ENCODE measurements at places on chromosomes 4 and X. TPM values are rescaled to one million over a fixed set of nuclear protein-coding genes. Genes with fewer than 3 reads are reported as not detected.

The ARMCX1 gene
- total RNA-seq = 0.12 TPM

- no peak overlapping the region for H3K27ac ChIP-seq
- H3K27me3 ChIP-seq = no peaks in the 10 kb centered on the region
- H3K4me1 ChIP-seq = no peaks in the 10 kb centered on the region
- no peak for DNase-seq
- H3K36me3 ChIP-seq = no peaks in the 10 kb centered on the region
Observed at GRCh38 chr4:162699629-162700028, 467.1 kb downstream of the NAF1 start.

DNA sequence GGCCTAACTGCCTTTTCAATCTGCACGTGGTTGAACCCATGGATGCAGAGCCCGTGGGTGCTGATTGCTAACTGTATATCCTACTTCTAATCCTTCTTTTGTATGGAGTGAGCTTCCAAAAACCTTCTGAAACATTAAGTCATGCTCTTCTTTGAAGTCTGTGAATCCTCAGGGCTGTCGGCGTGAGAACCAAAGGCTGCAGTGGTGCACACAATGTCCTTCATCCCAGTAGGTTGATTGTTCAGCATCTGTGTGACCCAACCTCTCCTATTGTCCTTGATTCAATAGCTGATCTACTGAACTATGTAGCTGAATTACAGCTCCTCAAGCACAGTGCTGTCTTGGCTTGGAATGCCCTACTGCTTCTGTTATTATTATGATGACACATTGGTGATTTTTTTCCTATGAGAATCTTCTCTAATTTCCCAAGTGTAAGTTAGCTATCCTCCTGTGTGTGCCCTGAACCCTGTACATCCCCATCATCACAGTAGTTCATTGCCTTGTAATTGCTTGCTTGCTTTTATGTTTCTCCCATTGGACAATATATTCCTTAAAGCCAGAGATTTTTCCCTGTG lies 294.6 kb downstream of the TRIML1 start:
- H3K27ac ChIP-seq = no peak overlapping the region
- no peaks in the 10 kb centered on the region for H3K36me3 ChIP-seq
- no peaks in the 10 kb centered on the region for H3K4me1 ChIP-seq
- no peaks in the 10 kb centered on the region for H3K27me3 ChIP-seq
- no peak overlapping the region for H3K4me3 ChIP-seq
- no peak for DNase-seq

The IL2 gene
- total RNA-seq = 1.6 TPM

GRCh38 chrX:21968333-21968732 lies 27.8 kb downstream of the SMS start:
- peaks cover 9% of the 10 kb centered on the region for H3K36me3 ChIP-seq
- no peak for DNase-seq
- H3K4me3 ChIP-seq = no peak overlapping the region
- no peaks in the 10 kb centered on the region for H3K27me3 ChIP-seq

- H3K36me3 ChIP-seq = no peaks in the 10 kb centered on the region
- no peak overlapping the region for H3K4me3 ChIP-seq
- no peak for DNase-seq
- H3K27ac ChIP-seq = no peak overlapping the region
- H3K4me1 ChIP-seq = no peaks in the 10 kb centered on the region
- no peaks in the 10 kb centered on the region for H3K27me3 ChIP-seq
Observed at GRCh38 chrX:66914080-66914479, 275.2 kb upstream of the EDA2R start.

- H3K27ac ChIP-seq = peak overlapping the region; percentile 71
- H3K36me3 ChIP-seq = peaks cover 39% of the 10 kb centered on the region
- H3K4me3 ChIP-seq = peak overlapping the region; percentile 31
- H3K27me3 ChIP-seq = peaks cover 16% of the 10 kb centered on the region
- peak; percentile 47 for DNase-seq
Observed at GRCh38 chr4:15771216-15772058, 6.7 kb upstream of the CD38 start.

DNA sequence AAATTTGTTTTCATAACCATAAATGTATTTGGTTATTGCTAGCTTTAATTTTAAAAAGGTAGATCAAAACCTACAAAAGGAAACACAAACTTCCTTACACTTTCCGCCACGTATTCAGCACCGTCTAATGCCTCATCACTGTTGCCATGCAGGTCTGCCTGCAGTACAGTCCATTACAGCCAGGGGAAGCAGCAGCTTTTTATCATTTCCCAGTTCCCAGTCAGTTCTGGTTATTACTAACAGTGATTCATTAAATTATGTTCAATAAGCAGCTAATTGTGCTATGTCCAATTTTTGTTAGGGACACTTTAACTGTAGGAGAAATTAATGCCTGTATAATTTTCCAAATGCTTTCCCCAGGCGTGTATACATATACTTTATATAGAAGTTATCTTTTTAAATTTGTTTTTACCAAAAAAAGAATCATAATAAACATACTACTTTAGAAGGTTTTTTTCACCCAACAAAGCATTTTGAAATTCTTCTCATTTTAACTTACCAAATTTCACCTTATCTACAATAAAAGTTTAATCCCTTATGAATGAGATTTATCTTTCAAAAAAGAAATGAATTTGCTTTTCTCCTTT lies 93.3 kb downstream of the ANXA3 start:
- H3K36me3 ChIP-seq = no peaks in the 10 kb centered on the region
- no peak overlapping the region for H3K27ac ChIP-seq
- H3K4me1 ChIP-seq = peaks cover 33% of the 10 kb centered on the region
- H3K27me3 ChIP-seq = no peaks in the 10 kb centered on the region
- H3K4me3 ChIP-seq = no peak overlapping the region

DNA sequence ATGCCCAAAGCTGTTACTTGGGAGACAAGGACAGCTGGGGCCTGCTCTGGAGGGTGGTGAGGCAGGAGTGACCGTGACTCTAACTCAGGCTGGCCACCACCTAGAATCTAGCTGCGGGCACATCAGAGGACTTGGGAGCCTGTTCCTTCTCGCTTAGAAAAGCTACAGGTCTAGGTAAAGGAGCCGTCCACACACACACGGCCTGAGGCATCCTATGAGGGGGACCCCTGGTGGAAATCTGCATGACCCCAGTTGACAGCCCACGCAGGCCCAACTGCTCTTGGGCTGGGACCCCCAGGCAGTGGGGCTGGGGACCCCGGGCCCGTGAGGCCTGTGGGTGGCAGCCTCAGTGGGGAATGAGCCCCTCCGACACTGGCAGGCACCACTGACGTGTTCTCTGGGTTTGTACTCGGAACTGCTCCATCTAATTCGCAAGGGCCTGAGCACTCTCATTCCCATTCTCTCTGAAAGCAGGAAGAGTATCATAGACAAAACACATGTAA lies 75.6 kb downstream of the ACOX3 start:
- no peaks in the 10 kb centered on the region for H3K27me3 ChIP-seq
- H3K4me1 ChIP-seq = no peaks in the 10 kb centered on the region
- no peak overlapping the region for H3K4me3 ChIP-seq
- no peak overlapping the region for H3K27ac ChIP-seq
- DNase-seq = no peak
- no peaks in the 10 kb centered on the region for H3K36me3 ChIP-seq
